OCI-LY7 (cell line): ENCODE measurements at places on chromosomes 7 and 10.

GRCh38 chr7:69968969-69969556, 370.8 kb downstream of the AUTS2 start:
- DNase-seq: no peak

DNA sequence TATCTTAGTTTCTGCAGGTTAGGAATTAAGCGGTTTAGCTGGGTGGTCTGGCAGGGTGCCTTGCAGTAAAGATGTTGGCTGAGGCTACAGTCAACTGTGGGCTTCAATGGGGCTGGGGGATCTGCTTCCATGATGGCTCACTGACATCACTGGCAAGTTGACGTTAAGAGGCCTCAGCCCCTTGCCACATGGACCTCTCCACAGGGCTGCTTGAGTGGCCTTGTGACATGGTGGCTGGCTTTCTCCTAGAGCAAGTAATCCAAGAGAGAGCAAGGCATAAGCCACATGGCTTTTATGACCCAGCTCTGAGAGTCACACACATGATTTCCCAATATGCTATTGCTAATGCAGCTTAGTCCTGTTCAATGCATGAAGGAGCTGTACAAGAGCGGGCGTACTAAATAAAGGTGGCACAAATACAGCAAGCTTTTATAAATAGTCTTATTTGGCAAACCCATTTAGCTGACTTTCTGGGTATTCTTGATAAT, 109.1 kb downstream of the SEPTIN7 start:
- no peak for DNase-seq

GRCh38 chr10:24911029-24911428, 41.4 kb downstream of the PRTFDC1 start:
- DNase-seq: no peak

DNA sequence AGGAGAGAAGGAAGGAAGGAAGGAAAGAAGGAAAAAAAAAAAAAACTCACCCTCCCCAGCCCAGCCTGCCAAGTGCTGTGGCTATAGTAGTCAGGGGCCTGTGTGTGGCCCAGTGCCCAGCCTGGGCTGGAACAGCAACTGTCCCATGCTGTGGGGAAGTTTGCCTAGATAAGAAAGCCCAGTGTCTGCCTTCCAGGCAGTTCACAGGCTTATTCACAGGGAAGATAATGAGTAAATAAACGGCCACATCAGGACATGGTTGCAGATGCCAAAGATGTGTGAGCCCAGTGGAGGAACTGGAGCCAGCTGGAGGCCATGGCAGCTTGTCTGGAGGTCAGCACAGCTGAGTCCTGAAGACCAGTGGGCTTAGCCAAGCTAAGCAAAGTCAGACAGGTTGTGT, 132.4 kb upstream of the FOXK1 start:
- no peak for DNase-seq

- peak; percentile 72 for DNase-seq
These were observed 67.6 kb downstream of the TMEM130 start for GRCh38 chr7:98802088-98802780.

DNA sequence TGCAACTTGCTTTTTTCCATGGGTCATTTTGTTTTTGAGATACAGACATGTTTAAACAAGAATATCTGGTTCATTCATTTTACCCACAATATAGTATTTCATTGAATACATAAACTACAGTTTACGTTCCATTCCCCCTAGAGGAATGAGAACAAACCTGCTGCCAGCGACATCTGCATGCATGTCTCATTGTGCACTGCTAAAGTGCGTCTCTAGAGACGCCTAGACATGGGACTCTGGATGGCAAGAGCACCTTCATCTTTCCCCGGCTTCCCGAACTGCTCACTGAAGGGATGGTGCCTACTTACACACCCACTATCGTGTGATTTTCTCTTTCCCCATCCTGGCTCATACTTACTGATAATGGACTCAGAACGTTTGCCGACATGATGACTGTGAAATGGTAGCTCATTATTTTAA, 1.2 kb upstream of the ZNF777 start:
- DNase-seq: no peak
